ENCODE measurements at places on chromosomes 1 and 21.

- peak; percentile 17 for DNase-seq
Observed at GRCh38 chr1:2468041-2468472, 8.0 kb upstream of the PLCH2 start.

DNA sequence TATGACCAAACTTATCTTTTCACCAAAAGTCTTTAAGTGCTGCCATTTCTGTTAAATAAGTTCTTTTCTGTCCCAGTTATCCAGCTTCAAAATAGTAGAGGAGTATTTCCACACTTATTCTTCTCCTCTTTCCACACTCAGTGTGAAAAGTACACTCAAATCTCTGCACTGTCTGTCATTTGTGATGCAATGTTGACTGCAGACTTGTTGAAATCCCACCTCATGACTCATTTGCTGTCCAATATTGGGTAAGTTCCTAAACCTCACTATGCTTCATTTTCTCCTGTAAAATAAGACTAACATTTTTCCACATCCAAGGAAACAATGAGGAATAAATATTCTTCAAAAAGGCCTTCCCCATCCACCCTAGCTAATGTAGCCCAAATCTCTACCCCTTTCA is 17.5 kb downstream of the LRRIQ3 start:
- no peak for DNase-seq

GRCh38 chr1:27018316-27018715 is 5.7 kb upstream of the TENT5B start:
- DNase-seq = no peak

- no peak for DNase-seq
Observed at GRCh38 chr21:42412636-42412933, 8.9 kb downstream of the UBASH3A start.

GRCh38 chr1:55631509-55631908 is 416.3 kb upstream of the USP24 start:
- no peak for DNase-seq

GRCh38 chr1:54875000-54875399 is 12.0 kb downstream of the DHCR24 start:
- no peak for DNase-seq

DNA sequence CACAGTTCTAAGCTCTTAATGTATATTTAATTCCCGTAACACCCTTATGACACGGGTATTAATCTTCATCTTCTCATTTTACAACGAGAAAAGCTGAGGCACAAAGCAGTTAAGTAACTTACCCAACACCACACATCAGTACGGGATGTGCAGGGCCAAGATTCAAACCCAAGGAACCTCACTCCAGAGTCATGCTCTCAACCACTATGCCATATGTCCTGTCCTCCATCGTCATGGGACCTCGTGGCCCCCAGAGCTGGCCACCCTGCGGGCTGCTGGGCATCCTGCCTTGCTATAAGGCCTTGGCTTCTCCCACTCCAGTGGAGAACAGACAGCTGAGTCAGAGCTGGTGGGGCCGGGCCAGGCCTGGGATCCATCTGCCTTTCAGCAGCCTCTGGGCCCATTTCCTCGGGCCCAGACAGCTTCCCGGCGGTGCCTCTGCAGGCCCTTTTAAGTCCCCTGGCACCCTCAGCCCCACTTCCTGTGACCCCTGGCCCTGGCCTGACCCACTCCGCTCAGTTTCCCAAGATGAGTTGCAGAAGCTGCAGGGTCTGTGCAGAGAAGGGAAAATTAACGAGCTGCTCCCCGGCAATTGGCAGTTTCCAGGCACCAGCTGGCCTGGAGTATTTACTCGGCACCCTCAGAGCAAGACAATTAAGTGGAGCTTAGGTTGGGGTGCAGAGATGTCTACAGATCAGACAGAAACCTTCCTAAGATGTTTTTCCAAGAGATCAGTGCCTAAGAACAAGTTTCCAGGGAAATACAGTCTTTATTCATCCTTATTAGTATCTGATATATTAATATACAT is 98.2 kb downstream of the EPHB2 start:
- no peak for DNase-seq

DNA sequence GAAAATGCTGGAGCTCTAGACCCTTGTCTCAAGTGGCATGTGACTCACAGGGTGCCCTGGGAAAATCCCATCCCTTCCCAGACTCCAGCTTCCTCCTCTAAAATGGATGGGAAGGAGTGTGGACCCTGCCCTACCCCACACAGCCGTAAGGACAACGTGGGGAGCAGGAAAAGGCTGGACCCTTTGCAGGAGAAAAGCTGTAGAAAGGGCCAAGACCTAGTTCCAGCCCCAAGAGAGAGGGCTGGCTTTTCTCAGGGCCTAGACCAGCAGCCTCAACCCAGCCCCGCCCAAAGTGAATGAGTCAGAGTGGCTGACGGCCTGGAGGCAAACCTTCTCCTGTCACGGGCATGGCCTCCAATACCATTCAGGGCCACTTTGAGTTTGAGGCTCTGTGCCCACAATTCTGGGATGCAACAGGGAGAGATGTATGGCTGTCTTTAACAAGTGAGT is 1.1 kb downstream of the LAMB3 start:
- peak; percentile 69 for DNase-seq

DNA sequence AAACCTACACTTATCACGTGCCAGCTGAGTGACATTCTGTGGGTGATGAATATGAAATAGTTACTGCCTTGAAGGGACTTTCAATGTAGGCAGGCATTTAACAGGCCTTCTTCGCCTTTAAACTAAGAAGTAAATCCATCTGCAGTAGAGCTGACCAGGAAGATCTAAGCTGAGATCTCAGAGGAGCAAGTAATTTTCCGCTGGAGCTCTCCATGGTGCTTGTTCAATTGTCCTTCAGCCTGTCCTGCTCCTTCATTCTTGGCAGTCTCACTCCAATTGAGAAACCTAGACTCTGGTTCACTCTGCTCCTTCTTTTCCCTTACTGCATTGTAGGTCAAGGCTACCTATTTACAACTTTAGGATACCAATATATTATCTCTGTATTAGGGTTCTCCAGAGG is 183.5 kb downstream of the HMCN1 start:
- no peak for DNase-seq

DNA sequence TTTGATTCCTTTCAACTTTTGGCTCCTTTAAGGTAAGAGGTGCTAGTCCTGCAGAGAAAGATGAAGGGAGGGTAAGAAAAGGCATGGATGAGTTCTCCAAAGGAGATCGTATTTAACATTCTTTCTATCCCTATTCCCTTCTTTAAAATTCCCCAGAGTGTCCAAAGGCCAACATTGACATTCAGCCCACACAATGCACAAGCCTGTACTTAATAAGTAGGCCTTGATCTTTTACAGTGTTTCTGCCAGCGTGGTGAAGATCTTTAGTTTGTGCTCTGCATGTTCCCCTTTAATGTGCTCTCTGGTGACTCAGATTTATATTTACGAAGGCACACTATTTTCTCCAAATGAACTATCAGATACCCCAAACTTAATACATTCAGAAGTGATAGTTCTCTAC is 582.5 kb upstream of the RGS18 start:
- DNase-seq = no peak

GRCh38 chr1:202237052-202237451 is 43.5 kb downstream of the LGR6 start:
- DNase-seq = no peak

- no peak for DNase-seq
Observed at GRCh38 chr1:156959414-156959813, 39.0 kb downstream of the LRRC71 start.

DNA sequence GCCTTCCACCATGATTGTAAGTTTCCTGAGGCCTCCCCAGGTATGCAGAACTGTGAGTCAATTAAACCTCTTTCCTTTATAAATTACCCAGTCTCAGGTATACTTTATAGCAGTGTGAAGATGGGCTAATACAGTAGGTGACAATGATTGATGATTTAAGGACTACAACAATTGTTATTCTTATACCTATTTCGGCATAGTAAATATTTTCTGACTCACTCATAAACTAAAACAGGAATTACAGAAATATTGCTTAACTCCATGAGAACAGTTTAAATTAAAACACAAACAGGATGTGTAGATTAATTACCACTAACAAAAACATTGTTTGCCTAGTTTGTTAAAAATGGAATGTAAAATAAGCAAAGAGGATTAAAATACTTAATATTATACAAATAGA is 839.9 kb downstream of the LTN1 start:
- DNase-seq = no peak

- DNase-seq = no peak
Observed at GRCh38 chr1:217253985-217254384, 376.9 kb downstream of the GPATCH2 start.

DNA sequence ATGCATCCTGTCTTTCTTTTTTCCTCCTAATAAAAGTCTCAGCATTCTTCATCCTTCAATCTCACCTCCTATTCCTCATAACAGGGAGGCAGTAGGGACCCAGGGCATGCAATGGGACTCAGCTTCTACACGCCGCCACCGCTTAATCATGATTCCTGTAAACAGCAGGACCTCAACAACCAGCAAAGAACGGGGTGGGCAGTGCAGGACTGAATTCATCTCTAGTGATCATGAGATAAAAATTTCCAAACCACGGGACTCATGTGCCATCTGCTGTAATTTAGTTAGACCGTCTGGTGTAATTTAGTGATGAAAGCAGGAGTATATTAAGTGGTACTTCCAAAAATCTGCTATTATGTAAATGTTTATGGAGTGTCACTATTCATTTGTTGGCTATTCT is 5.4 kb downstream of the PRAMEF12 start:
- DNase-seq = no peak

DNA sequence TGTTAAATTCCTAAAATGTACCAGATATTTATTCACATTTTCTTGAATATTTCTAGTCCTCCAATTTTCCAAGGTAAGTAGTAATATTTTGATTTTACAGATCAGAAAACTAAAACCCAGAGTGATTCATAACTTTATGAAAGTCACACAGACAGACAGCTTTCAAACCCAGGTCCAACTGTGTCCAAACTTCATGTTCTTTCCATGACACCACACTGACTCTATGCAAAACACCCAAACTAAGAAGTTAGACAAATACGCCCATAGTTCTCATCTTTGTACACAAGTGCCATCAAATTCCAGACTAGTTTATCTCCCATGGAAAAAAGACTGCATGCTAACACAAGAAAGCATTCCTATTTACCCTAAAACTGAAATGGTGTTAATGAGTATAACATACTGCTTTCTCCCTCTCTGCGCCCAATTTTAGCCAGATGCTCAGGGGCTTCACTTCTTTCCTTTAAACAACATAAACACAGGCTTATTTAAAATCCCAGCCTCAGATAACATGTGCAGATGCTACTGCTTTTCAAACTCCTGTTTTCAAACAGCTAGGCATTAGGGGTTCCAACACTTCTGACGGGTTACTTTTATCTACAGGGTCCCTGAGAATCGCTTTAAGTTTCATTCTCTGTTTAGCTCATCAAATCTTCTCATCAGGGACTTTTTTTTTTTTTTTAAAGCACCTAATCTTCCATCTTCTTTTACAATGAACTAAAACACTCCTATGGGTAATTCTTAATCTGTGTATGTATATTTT is 44.6 kb downstream of the WASF2 start:
- no peak for DNase-seq

- DNase-seq = no peak
Observed at GRCh38 chr21:36209626-36210171, 53.1 kb downstream of the DOP1B start.
